Gastrocnemius medialis (tissue), 4 donors: ENCODE measurements at places on chromosomes 7 and 10. TPM values are rescaled to one million over a fixed set of nuclear protein-coding genes. Genes with fewer than 3 reads are reported as not detected.

Gene SPDYE5
- total RNA-seq, result not detected

Gene WNT2
- not detected for total RNA-seq

Gene DCLRE1A
- 3.8 TPM for total RNA-seq

Gene SPDYE2B
- total RNA-seq, result not detected

Gene XRCC2
- 0.41 TPM for total RNA-seq

Gene BNIP3
- 337 TPM for total RNA-seq

Gene SLC25A13
- total RNA-seq, result 15.4 TPM

Gene AQP1
- total RNA-seq, result 81.9 TPM

Gene PTCD1
- total RNA-seq, result 14.1 TPM

Gene POLR1F
- total RNA-seq, result 8.0 TPM

Gene CLRN3
- 0.27 TPM for total RNA-seq

Gene RBM20
- total RNA-seq, result 18.4 TPM

Gene NUTM2B
- 0.18 TPM for total RNA-seq

Gene KEL
- not detected for total RNA-seq

Gene MMD2
- total RNA-seq, result not detected
